ENCODE measurements at places on chromosomes 16 and 17. TPM values are rescaled to one million over a fixed set of nuclear protein-coding genes. Genes with fewer than 3 reads are reported as not detected.

GRCh38 chr17:67047382-67047781, 3.0 kb downstream of the CACNG1 start:
- no peak for DNase-seq
- no peak overlapping the region for H3K4me3 ChIP-seq
- no peak overlapping the region for H3K27ac ChIP-seq
- no peaks in the 10 kb centered on the region for H3K4me1 ChIP-seq

GRCh38 chr17:50052822-50053653, 2.9 kb upstream of the ITGA3 start:
- H3K4me3 ChIP-seq, result no peak overlapping the region
- peaks cover 24% of the 10 kb centered on the region for H3K4me1 ChIP-seq
- DNase-seq, result no peak
- H3K27me3 ChIP-seq, result no peaks in the 10 kb centered on the region

DNA sequence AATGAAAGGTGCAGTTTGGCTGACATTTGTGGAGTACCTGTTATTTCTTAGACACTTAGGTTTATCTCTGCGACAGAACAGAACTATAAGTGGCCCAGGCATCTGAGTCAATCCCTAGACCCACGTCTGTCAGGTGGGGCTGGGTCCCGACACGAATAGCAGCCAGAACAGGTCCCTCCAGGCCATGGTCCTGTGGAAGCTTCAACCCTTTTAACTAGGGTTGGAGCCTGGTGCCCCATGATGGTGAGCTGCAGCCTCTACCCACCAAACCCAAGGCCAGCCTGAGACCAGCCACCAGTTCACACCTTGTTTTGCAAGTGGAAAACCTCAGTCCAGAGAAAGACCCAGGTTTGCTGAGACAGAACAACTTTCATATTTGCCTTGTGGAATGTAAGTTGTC, 74.6 kb upstream of the TMEM97 start:
- DNase-seq, result no peak
- no peaks in the 10 kb centered on the region for H3K4me1 ChIP-seq
- H3K27ac ChIP-seq, result no peak overlapping the region
- no peaks in the 10 kb centered on the region for H3K36me3 ChIP-seq

Gene MPDU1
- total RNA-seq, result 157 TPM

DNA sequence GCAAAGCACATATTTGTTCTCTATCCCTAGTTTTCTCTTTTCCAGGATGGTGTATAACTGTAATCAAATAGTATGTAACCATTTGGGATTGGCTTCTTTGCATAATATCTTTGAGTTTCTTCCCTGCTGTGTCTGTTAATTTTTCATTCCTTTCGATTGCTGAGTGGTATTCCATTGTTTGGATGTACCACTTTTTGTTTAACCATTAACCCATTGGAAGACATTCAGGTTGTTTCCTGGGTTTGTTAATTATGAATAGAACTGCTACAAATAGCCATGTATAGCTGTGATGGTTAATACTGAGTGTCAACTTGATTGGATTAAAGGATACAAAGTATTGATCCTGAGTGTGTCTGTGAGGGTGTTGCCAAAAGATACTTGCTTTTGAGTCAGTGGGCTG, 4.6 kb upstream of the SLFN13 start:
- H3K4me1 ChIP-seq, result peaks cover 6% of the 10 kb centered on the region
- no peaks in the 10 kb centered on the region for H3K27me3 ChIP-seq
- no peaks in the 10 kb centered on the region for H3K36me3 ChIP-seq

Gene BCAR1
- total RNA-seq, result 243 TPM

Gene TIGD7
- total RNA-seq, result 1.6 TPM

DNA sequence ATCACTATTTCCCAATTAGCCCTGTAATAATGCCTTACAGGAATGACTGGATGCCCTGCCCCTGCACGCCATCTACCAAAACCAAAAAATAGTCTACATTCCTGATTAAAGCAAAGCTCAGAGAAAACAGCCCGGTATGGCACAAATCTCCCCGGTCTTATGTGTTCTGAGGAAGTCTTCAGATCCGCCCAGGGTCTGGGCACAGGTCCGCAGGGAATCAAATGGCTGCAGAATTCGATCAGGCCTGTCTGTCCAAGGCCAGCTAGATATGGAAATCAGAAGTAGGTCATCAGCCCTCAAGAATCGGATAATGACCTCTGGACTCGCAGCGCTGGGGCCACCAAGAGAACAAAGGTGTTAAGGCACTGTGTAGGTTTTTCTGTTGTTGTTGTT, 171.0 kb downstream of the ZFHX3 start:
- H3K27ac ChIP-seq, result peak overlapping the region; percentile 40
- no peaks in the 10 kb centered on the region for H3K36me3 ChIP-seq
- no peaks in the 10 kb centered on the region for H3K27me3 ChIP-seq
- H3K4me1 ChIP-seq, result no peaks in the 10 kb centered on the region
- H3K4me3 ChIP-seq, result no peak overlapping the region

Gene ASPA
- total RNA-seq, result 0.11 TPM

- no peaks in the 10 kb centered on the region for H3K4me1 ChIP-seq
- H3K36me3 ChIP-seq, result no peaks in the 10 kb centered on the region
- no peak for DNase-seq
Measured at GRCh38 chr17:6035801-6036394, 34.3 kb upstream of the WSCD1 start.

Gene CES1
- 6.1 TPM for total RNA-seq

DNA sequence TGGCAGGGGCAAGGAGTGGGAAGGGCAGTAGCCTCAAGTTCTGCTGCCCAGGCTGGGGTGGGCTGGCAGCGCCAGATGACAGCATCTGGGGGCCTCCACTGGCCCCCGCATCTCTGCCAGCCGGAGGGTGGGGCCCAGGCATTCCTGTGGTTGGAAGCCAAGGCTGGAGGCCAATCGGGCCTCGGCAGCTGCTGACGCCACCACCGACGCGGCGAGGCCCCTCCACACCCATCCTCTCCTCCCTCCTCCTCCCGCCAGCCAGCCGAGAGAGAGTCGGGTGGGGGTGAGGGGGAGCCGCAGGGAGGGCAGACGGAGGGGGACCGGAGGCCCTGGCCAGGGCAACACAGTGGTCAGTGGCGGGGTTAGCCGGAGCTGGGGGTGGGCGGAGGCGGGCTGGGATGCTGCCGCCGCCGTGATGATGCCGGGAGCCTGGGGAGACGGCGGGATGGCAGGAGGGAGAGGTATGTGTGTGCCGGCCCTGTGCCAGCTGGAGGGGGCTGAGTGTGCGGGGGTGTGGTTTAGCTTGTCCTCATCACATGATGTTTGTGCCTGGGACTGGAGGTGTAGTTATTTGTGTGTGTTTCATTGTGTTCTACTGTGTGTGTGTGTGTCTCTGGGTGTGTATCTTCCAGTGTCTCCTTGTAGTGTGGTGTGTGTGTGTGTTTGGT, 36.6 kb downstream of the ARHGAP23 start:
- peak; percentile 96 for DNase-seq
- no peaks in the 10 kb centered on the region for H3K27me3 ChIP-seq
- H3K36me3 ChIP-seq, result peaks cover 37% of the 10 kb centered on the region
- H3K4me3 ChIP-seq, result peak overlapping the region; percentile 54
